ENCODE measurements at places on chromosomes 2 and 18.
A peak's percentile ranks its signal among the peaks of the same experiment; 100 is the strongest.

DNA sequence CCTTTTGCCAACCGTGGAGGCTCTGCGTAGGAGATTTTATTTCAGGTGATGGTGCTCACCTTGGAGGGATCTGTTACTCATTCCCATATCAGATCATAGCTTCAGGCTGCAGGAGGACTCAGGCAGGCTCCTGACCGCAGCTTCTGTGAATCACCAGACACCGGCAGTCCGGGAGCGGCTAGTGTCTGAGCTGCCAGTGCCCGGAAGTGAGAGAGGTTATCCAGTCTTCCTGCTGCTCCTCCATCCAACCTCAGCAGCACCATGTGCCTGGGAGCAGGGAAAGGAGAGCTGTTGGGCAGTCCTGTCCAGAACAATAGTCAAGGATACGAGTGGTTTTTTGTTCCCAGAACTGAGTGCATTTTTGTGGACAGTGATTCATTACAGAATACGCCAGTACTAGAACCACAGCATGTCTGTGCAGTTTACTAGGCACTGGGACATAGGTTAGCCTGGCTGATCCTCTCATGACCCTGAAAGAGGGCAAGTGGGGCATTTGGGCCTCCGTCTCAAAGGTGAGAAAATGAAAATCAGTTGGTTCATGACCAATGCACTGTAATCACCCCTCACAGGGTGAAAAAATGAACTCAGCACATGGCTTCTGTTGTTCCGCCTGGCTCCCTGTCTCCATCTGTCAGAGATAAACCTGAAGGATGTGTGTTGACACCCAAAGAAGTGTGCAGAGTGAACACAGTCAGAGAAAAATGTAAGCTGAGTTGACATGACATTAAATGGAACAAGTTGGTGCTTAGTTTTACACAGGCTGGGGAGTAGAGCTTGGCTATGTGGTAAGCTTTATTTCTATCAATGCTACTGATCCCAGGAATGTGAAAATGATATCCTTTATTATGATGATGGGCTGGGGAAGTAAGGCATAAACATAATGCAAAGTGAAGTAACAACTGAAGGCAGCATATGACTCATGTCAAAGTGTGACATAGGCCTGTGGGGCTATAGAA lies 12.2 kb downstream of the FHOD3 start:
- DNase-seq: peak; percentile 63

DNA sequence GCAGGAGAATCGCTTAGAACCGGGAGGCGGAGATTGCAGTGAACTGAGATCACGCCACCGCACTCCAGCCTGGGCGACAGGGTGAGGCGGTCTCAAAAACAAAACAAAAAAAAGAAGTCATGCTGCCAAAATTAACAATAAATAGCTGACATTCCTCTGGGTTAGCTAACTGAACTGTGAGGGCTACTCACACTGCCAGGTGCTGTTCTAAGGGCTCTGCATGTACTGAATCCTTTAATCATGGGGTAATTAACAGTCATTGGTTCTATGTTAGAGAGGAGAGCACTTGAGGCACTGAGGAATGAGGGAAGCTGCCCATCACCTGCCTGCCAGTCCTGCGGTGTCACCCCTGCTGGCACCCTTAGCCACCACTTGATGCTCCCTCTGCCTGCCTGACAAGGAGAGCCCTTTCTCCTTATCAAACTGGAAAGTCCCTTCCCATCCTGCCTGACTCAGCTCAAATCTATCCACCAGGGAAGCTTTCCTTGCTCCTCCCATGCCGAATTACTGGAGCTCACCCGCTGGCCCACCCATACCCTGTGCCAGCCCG lies 73.0 kb upstream of the RIOK3 start:
- no peak for DNase-seq

GRCh38 chr2:99602476-99602875 lies 112.7 kb upstream of the REV1 start:
- no peak for DNase-seq

DNA sequence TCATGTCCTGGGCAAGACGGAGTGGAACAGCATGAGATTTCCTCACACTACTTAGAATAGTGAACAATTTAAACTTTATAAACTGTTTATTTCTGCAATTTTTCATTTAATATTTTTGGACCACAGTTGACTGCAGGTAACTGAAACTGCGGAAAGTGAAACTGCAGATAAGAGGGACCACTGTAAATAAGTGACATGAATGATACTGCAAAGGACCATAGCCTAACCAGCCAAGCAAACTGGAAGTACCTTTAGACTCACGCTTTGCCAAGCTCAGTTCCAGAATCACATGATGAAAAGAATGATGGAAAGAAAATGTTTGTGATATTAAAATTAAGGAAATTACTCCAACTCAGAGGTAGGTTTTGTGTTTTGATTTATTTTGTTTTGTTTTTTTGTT lies 94.6 kb upstream of the ITGA4 start:
- no peak for DNase-seq

DNA sequence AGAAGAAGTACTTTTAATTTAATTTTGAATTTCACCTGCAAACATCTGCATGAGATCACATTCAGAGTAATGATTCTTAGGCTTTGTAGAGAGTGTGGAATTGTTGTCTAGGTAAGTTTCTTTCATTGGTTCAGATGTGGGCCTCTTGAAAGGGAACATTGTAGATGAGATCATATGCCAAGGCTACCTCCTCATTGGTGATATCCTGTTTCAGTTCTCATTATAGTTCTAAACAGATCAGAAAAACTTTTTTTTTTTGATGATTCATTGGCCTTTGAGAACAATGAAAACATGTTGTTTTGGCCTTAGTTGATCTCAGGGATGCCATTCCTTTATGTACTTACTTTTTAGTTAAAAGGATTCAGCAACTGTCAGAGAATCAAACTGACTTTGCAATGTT lies 44.5 kb downstream of the EML6 start:
- no peak for DNase-seq

GRCh38 chr2:159123786-159124185 lies 155.3 kb downstream of the TANC1 start:
- DNase-seq: no peak

- DNase-seq: no peak
These were observed 58.9 kb downstream of the CIB4 start for GRCh38 chr2:26581991-26582842.

GRCh38 chr18:58535340-58536201 lies 93.3 kb downstream of the ALPK2 start:
- no peak for DNase-seq

GRCh38 chr2:105904938-105905337 lies 160.2 kb downstream of the NCK2 start:
- no peak for DNase-seq

DNA sequence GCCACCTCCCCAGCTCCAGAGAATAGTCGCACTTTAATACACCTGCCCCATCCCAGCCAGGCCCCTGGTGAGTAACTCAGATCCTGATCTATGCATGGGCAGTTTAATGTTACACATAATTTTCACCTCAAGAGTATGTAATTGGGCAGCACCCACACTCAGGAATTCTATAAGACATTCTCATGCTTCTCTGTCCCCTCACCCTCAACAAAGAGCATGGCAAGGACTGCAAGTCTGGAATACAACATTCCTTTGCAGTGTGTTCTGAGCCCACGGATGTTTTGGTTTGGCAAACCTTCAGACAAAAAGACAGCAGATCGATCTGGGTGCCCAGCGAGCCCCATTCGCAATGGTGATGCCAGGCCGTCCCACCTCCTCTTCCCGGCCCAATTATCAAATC lies 4.9 kb upstream of the SLC14A1 start:
- DNase-seq: no peak

GRCh38 chr2:26597197-26597596 lies 44.0 kb downstream of the CIB4 start:
- no peak for DNase-seq

GRCh38 chr2:217905395-217905794 lies 97.4 kb downstream of the TNS1 start:
- no peak for DNase-seq

DNA sequence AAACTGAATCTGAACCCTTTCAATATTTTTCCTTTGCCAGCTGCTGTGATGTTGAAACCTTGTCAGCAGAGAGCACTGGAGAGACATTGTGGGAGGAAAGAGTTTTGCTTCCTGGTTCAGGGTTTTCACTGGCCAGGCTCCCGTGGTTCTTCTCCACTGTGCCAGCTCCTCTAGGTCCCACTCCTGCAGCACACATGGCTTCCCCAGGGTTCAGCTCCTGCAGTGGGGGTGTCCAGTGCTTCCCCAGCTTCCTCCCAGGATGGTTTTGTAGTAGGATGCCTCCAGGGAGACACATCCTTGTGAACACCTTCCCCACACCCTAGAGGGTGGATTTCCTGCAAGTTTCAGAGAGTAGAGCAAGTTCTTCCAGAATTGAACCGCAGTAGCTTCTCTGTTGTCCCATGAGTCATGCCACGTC lies 24.0 kb upstream of the SULT1C3 start:
- peak; percentile 10 for DNase-seq

- DNase-seq: peak; percentile 88
These were observed 4.9 kb downstream of the TMEM177 start for GRCh38 chr2:119683713-119684443.

DNA sequence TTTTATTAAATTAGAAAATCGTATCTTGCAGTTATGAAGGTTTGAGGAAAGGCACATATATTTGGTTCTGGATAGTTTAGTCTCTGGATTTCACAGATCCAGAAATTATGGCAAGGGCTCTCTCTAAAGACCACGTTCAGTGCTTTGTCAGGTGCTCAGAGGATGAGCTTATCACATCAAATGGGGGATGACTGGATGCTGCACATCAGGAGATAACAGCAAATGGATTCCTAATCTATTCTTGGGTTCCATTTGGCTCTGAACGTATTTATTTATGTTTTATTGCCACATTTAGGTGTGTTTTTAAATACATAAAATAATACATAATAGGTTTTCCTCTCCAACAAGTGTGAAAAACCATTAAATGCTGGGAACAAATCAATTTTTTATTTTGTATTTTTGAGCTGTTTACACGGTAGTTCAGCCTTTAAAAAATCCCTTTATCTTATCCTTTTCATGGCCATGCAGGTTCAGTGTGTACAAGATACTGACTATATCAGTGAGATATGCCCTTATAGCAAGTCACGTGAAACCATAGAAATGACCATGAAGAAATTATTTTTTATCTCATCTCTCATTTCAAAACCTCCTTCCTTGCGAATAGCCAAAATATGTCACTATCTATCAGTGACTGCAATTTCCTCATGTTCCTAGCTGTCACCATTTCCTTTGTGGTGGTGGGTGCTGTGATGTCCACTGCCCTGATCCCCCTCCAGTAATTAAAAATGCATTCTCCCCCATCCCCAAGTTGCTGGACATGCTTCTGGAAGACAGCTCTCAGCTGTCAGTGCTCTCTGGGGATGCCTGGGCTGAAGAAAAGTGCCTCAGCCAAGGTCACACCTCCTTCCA lies 25.9 kb upstream of the CXCR4 start:
- peak; percentile 8 for DNase-seq

- DNase-seq: no peak
These were observed 172.8 kb downstream of the MYT1L start for GRCh38 chr2:2158189-2158826.

- DNase-seq: no peak
These were observed 29.7 kb upstream of the GTF2A1L start for GRCh38 chr2:48587961-48588360.

- no peak for DNase-seq
These were observed 97.4 kb upstream of the ID2 start for GRCh38 chr2:8584174-8585066.

GRCh38 chr2:166613226-166613625 lies 119.2 kb upstream of the SCN7A start:
- no peak for DNase-seq

All from NCI-H82 (cell line).